ENCODE measurements at places on chromosomes 16 and 17.

DNA sequence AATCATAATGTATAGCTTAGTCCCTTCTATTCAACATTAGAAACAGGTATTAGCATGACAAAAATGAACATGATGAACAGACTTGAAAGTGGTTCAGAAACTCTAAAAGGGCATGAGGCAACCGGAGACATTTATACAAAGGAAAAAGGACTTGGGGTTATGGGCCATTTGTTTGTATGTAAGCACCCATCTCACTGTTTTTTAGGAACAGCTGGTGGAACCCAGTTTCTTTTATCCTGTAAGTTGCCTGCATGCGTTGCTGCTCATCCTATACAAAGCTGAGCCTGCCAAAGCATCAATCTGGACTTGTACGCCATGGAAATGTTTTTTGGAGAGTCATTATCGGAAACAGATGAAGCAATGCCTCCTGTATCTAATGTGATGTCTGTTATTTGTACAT is 72.3 kb upstream of the NACA2 start:
- no peak for DNase-seq

DNA sequence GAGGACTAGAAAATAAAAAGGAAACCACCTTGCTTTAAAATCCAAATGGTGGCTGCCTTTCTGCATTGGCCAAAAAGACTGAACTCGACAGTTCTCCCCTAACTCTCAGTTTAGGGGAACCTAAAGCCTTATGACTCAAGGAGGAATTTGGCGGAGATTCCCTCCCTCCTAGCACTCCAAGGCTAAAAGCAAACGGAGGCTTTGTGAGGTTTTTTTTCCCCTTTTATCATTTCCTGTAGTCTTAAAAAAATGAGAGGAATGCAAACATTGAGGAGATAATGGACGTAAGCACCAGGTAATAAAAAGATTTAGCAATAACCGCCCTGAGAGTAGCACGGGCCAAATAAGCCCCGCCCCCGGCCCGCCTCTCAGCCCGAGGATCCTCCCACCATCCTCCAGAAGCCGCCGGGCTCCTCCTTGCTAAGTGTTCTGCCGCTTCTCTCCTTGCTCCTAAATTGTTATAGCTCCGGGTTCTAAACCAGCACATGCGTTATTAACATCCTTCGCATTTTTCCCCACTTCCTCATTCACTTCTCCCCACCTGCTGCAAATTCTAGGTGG is 5.8 kb upstream of the KIFC3 start:
- DNase-seq: peak; percentile 56

DNA sequence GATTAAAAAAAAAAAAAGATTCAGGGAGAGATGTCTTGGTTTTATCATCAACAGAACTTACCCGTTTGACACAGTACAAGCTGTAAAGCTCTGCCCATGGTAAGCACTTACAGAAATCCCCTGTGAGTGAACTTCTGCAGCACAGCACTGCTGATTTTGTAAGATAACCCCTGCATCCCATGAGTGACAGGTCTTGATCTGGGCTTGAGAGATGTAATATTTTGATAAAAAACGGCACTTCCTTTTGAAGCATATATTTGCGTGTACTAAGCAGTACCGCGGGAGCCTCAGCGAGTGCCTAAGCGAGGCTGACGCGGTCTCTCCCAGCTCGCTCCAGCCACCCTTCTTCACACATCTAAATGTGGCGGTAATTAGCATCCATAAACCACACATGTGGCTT is 50.5 kb downstream of the IKZF3 start:
- DNase-seq: no peak

DNA sequence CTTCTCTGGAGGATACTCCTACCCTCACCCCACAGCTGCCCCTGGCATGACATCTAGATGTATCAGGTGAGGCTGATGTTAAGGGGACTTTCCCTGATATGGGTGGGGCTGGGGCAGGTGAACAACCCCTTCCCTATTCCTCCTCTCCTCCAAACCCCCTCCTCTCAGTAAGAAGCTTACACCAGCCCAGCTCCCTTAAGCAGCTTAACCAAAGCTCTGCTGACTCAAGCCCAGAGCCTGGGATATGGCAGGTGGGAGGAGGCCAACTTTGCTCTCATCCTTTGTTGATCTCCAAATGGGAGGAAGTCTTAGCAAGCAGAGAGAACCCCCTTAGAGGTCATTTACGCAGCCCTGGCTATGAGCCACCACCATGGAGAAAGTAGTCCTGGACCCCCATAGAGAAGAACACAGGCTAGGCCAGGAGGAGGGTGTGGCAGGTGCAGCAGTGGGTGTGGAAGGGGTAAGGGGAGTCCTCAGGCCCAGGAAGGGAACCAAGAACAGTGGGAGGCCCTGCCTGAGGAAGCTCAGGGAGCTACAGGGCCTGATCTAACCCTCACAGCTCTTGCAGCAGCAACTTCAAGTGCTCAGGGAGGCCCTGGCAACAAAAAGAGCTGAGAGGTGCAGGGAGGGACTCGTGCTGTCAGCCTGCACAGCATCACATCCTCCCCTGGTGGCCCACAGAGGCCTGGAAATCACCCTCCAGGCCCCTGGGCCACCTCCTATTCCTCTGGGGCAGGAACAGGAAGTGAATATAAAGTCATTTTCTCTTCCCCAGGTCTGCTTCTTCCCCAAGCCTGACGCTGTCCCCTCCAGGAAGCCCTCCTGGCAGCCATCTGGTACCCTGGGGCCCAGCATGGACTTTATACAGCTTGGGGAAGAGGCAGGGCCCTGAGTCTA is 2.9 kb downstream of the UNC119 start:
- no peak for DNase-seq

GRCh38 chr16:61987474-61988012 is 48.7 kb downstream of the CDH8 start:
- DNase-seq: no peak

GRCh38 chr17:39095309-39095686 is 56.1 kb downstream of the PLXDC1 start:
- peak; percentile 48 for DNase-seq

GRCh38 chr17:78202666-78203065 is 11.4 kb upstream of the BIRC5 start:
- DNase-seq: no peak

DNA sequence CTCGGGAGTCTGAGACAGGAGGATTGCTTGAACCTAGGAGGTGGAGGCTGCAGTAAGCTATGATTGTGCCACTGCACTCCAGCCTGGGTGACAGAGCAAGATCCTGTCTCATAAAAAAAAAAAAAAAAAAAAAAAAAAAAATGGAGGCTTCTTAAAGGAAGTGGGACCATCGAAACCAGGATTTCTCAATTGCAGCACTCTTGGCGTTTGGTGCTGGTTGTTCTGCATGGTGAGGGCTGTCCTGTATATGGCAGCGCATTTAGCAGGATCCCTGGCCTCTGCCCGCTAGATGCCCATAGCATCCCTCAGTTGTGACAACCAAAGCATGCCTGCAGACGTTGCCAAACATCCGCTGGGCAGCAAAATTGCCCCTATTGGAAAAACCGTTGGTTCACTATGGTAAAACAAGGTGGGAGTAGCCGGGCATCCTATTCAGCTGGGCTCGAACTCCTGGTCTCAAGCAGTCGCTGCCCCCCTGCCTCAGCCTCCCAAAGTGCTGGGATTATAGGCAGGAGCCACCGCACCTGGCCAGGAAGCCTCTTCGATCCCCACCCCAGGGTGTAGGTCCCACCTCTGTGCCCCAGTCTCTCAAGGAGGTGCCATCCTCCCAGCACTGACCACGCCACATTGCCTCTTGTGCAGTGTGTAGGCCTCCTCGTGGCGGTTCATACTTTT is 6.5 kb upstream of the NPIPB7 start:
- no peak for DNase-seq

GRCh38 chr16:61969077-61969382 is 67.2 kb downstream of the CDH8 start:
- no peak for DNase-seq

- DNase-seq: no peak
These were observed 26.4 kb downstream of the PIGL start for GRCh38 chr17:16243385-16243784.

- DNase-seq: no peak
These were observed 114.9 kb upstream of the CACNG5 start for GRCh38 chr17:66720027-66720426.

DNA sequence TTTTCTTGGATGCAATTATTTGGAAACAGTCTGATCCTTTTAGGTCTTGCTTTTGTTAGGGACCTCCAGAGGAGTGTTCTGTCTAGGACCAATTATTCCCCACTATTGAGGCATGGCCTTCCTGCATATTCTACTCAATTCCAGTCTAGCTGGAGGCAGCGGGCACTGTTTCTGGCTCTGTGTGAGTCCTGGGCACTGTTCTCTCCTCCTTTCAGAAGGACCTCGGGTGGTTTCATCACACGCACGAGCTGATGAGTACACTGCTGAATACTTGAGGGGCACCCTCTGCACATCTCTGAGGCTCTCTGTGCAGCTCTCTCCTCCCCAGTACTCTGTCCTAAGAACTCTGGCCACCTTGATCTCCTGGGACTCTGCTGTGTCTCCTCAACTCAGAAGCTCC is 30.7 kb downstream of the DYNLL2 start:
- DNase-seq: no peak

DNA sequence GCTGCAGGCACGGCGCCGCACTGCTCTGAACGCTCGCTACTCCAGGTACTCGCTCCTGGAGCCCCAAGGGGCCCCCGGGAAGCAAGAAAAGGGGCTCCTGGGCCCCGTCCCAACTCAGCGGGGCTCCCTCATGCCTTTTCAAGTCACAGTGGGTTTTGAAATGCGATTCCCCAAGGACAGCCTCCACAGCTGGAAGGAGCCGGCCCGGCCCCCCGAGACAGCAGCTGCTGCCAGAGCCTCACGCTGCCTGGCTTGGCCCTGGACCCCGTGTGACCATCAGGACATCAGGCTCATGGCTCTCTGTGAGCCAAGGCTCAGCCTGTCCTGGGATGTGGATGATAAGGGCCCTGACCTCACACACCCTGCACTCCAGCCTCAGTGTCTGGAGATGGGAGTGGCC is 80.6 kb downstream of the LMF1 start:
- no peak for DNase-seq

GRCh38 chr17:74935585-74936469 is at the start of gene OTOP3:
TSS of gene OTOP3 (plus strand) at chr17:74935898. CDS start at chr17:74935922, 24 bp downstream.
- DNase-seq: no peak

DNA sequence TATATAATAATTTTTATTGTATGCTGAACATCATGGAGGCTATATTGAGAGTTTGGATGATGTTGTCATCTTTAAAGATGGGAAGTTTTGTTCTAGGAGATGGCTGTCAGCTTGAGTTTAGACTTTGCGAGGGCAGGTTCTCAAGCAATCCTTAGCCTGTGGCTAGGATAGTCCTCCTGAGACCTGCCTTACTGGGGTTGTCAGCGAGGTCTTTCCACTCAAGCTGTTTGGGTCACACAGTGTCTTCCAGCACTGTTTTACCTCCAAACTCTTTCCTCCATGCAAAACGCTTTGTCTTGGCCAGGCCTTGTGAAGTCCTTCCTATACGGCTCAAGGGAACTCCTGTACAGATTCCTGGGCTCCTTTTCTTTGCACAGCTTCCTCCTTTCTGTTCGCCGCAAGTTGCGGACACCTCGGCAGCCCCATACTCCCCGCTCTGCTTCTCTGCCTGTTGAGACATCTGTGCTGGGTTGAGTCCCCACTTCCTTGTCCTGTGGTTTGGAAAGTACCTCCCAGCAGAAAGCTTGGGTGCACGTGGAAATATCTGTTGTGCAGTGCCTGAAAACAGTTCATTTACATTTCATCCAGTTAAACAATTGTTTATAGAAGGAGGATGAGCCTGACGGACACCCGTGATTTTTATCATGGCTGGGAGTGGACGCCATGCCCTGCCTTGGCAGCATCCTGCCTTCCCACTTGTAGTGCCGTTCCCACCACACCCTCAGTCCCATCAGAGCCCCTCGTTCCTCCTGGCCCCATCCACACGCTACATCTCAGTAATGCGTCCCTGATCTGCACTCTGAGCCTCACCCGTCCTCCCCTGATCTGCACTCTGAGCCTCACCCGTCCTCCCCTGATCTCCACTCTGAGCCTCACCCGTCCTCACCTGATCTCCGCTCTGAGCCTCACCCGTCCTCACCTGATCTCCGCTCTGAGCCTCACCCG is 55.0 kb upstream of the CBFA2T3 start:
- no peak for DNase-seq

GRCh38 chr16:57539072-57539796 is 2.9 kb upstream of the CCDC102A start:
- DNase-seq: no peak

- peak; percentile 33 for DNase-seq
These were observed 96.8 kb upstream of the ELAC2 start for GRCh38 chr17:13114601-13115031.

DNA sequence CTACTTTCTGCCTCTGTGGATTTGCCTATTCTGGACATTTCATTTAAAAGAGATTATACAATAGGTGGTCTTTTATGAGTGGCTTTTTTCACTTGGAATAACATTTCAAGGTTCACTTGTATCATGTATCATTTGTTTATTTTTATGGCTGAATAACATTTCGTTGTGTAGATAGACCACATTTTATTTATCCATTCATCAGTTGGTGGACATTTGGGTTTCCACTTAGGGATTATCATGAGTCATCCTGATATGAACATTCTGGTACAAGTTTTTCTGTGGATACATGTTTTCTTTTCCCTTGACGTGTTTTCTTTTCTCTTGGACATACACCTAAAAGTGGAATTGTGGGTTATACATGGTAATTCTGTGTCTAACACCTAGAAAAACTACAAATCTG is 25.3 kb downstream of the PRSS54 start:
- no peak for DNase-seq

- no peak for DNase-seq
These were observed 339.9 kb downstream of the SEC14L1 start for GRCh38 chr17:77480509-77481215.

DNA sequence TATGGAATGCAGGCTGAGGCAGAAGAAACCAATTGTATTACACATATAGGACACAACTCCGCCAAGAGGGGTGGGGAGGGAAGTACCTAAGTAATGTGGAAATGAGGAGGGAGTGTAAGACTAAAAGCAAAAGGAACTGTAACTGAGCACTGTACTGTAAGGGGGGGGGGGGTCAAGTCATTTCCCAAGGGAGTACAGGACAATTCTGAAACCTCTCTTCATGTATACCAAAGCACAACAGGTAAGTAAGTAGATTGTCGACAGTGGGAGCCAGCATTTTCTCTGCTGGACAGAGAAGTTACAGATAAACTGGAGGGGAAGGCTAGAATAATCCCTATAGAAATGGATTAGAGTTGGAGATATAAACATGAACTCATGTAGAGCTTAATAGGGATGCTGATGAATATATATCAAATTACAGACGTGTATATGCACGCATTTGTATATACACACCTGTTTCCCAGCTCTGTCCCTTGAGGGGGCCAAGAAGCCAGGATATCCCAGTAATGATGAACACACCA is 6.4 kb downstream of the USP22 start:
- DNase-seq: no peak

GRCh38 chr16:52446080-52446479 is 100.9 kb downstream of the TOX3 start:
- no peak for DNase-seq

All from fibroblast of gingiva (primary cell).